ENCODE measurements at places on chromosomes 5 and 9. TPM values are rescaled to one million over a fixed set of nuclear protein-coding genes. Genes with fewer than 3 reads are reported as not detected.

Gene SHC3
- 12.7 TPM for total RNA-seq

DNA sequence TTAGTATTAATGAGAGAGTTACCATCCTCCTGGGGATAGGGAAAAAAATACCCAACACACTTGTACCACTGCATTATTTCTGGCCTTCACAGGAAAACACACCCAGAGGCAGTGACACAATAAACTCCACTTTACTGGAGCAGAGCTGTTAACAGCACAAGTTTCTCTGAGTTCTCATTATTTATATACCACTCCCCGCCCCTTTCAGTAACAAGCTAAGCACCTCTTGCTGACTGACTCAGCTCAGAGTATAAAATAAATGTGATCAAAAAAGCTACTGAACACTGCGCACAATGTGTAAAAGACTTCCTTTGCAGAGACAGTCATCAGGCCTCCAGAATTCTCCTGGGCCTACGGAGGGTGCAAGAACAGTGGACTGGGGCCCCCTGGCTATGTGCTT, 21.6 kb downstream of the KLF9 start:
- H3K4me1 ChIP-seq: peaks cover 19% of the 10 kb centered on the region
- no peaks in the 10 kb centered on the region for H3K27me3 ChIP-seq
- no peak for DNase-seq
- H3K4me3 ChIP-seq: no peak overlapping the region
- no peaks in the 10 kb centered on the region for H3K36me3 ChIP-seq

GRCh38 chr5:146076455-146076854, 28.9 kb downstream of the PLAC8L1 start:
- H3K27ac ChIP-seq: no peak overlapping the region
- H3K36me3 ChIP-seq: no peaks in the 10 kb centered on the region
- peaks cover 18% of the 10 kb centered on the region for H3K27me3 ChIP-seq
- no peaks in the 10 kb centered on the region for H3K4me1 ChIP-seq
- DNase-seq: no peak

Gene DBH
- total RNA-seq: 0.23 TPM

DNA sequence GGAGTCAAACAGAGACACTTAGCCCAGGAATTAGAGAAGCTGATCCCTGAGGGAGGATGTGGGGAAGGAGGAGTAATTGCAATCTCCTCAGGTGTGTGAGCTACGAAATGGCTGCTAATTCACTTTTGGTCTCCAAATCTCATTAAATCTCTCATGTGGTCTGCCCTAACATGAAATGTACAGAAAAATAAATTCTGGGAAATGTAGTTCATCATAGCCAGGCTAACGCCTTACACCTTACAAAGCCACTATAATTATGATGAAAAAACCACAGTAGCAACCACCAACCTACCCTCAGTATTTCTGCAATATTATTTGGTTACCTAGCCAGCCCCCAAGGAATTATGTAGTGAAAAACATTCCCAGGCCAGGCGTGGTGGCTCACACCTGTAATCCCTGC, 354.0 kb downstream of the TMEM167A start:
- H3K27ac ChIP-seq: no peak overlapping the region
- no peaks in the 10 kb centered on the region for H3K4me1 ChIP-seq

Gene ELL2
- 62.7 TPM for total RNA-seq

GRCh38 chr9:137157618-137158415, 12.0 kb downstream of the LRRC26 start:
- no peaks in the 10 kb centered on the region for H3K36me3 ChIP-seq
- no peak overlapping the region for H3K27ac ChIP-seq
- H3K4me1 ChIP-seq: peaks cover 2% of the 10 kb centered on the region
- no peak for DNase-seq
- H3K4me3 ChIP-seq: no peak overlapping the region

DNA sequence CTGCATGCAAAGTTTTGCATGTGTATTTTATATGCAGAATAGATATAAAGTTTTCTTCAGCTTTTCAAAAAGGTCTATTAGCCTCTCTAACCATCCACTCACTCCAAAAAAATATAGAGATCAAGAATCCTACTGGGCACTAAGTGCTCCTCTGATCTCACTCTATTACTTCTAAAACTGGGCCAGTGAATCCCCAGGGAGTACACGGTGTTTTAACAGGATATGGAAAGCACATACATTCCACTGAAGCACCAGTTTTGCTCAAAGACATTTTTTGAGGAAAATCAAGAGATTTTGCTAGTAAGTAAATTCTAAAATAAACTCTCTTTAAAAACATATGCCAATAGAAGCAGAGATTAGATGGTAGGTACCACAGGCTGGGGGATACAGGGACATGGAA, 95.2 kb downstream of the DEPDC1B start:
- H3K27ac ChIP-seq: no peak overlapping the region
- H3K27me3 ChIP-seq: no peaks in the 10 kb centered on the region
- DNase-seq: no peak
- no peaks in the 10 kb centered on the region for H3K4me1 ChIP-seq
- no peak overlapping the region for H3K4me3 ChIP-seq

DNA sequence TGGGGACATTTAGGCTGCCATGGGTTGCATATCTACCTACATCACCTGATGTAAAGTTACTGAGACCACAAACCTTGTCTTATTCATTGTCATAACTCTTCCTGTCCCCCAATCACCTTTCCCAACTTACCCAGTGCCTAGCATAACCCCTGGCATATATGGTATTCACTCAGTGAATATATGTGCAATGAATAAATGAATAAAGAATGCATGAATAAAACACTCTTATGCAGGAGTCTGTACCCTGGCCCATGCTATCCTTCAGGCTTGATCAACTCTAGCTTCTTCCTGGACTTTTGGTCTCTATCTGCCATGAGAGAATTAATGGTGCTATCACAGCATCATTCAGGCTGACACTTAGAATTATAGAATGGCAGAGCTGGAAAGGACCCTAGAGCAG, 285.2 kb downstream of the SMARCA2 start:
- H3K36me3 ChIP-seq: no peaks in the 10 kb centered on the region
- no peaks in the 10 kb centered on the region for H3K4me1 ChIP-seq
- H3K27me3 ChIP-seq: no peaks in the 10 kb centered on the region
- no peak for DNase-seq

- H3K27me3 ChIP-seq: no peaks in the 10 kb centered on the region
- no peaks in the 10 kb centered on the region for H3K4me1 ChIP-seq
- H3K36me3 ChIP-seq: no peaks in the 10 kb centered on the region
- H3K27ac ChIP-seq: no peak overlapping the region
Observed at GRCh38 chr5:147643142-147643541, 133.3 kb upstream of the DPYSL3 start.

GRCh38 chr5:159605585-159605984, 275.3 kb upstream of the IL12B start:
- H3K4me1 ChIP-seq: no peaks in the 10 kb centered on the region
- H3K4me3 ChIP-seq: no peak overlapping the region
- no peak overlapping the region for H3K27ac ChIP-seq
- H3K27me3 ChIP-seq: no peaks in the 10 kb centered on the region
- no peak for DNase-seq

- no peak for DNase-seq
- no peaks in the 10 kb centered on the region for H3K4me1 ChIP-seq
- H3K27me3 ChIP-seq: no peaks in the 10 kb centered on the region
- H3K27ac ChIP-seq: no peak overlapping the region
- H3K4me3 ChIP-seq: no peak overlapping the region
Observed at GRCh38 chr9:89940625-89941024, 335.8 kb downstream of the GADD45G start.

Gene FAXDC2
- total RNA-seq: 41.9 TPM

Gene SYK
- total RNA-seq: 91.8 TPM

GRCh38 chr9:120110520-120110919, 469.4 kb downstream of the CDK5RAP2 start:
- H3K27me3 ChIP-seq: no peaks in the 10 kb centered on the region
- H3K27ac ChIP-seq: no peak overlapping the region
- H3K4me3 ChIP-seq: no peak overlapping the region
- no peaks in the 10 kb centered on the region for H3K4me1 ChIP-seq
- H3K36me3 ChIP-seq: no peaks in the 10 kb centered on the region
- no peak for DNase-seq

DNA sequence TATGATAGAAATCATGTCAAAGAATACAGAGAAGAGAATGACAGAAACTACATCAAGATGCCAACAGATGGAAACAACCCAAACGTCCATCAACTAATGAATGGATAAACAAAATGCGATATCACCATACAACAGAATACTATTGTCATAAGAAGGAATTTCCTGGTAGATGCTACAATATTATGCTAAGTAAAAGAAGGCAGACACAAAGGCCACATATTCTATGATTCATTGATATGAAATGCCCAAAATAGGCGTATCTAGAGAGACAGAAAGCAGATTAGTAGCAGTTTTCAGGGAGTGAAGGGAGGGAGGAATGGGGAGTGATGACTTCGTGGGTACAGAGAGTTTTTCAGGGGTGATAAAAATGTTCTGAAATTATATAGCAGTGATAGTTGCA, 58.3 kb upstream of the AKNA start:
- H3K27me3 ChIP-seq: no peaks in the 10 kb centered on the region
- H3K36me3 ChIP-seq: no peaks in the 10 kb centered on the region
- no peak overlapping the region for H3K4me3 ChIP-seq
- no peak for DNase-seq
- no peak overlapping the region for H3K27ac ChIP-seq
- H3K4me1 ChIP-seq: no peaks in the 10 kb centered on the region

- no peak overlapping the region for H3K27ac ChIP-seq
- no peak overlapping the region for H3K4me3 ChIP-seq
- H3K4me1 ChIP-seq: no peaks in the 10 kb centered on the region
- no peaks in the 10 kb centered on the region for H3K27me3 ChIP-seq
- no peak for DNase-seq
- H3K36me3 ChIP-seq: no peaks in the 10 kb centered on the region
Observed at GRCh38 chr5:114883675-114884074, 286.0 kb downstream of the TRIM36 start.

DNA sequence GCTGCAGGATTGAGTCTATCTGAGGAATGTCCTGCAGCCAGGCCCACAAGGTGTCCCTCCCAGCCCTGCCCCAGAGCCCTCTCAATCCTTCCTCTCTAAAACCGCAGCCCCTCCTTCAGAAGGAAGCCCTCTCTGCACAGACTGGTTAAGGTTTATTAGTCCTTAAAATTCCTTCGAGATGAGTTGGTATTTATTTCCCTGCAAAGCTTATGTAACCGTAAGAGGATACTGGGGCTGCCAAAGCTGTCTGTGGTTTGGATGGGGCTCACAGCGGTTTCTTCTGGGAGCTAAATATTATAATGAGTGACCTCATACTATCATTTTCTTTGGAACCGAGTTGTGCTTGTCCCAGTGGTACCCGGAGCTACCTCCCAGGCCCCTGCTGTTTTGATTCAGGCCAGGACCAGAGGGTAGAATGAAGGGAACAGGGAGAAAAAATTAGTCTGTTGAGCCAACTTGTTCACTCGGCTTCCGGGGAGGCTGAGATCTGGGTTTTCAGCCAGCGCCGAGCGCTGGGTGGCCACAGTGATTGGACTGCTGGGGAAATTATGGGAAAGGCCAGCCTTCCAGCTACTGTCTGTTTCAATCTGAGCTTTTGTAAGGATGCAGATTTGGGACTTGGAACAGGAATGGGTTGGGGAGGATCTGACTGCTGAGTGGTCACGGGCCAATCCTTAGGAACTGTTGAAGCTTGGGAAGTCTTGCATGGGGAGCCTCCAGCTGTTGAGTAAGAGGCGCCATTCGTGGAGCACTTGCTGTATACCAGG, 107.5 kb downstream of the NDFIP1 start:
- DNase-seq: peak; percentile 76
- H3K4me1 ChIP-seq: peaks cover 13% of the 10 kb centered on the region
- H3K27me3 ChIP-seq: no peaks in the 10 kb centered on the region
- no peaks in the 10 kb centered on the region for H3K36me3 ChIP-seq
- H3K27ac ChIP-seq: peak overlapping the region; percentile 78

Gene RNF20
- 39.9 TPM for total RNA-seq

GRCh38 chr5:172356047-172356446, 72.5 kb upstream of the UBTD2 start:
- peaks cover 90% of the 10 kb centered on the region for H3K36me3 ChIP-seq
- no peak for DNase-seq
- H3K27ac ChIP-seq: no peak overlapping the region
- no peaks in the 10 kb centered on the region for H3K27me3 ChIP-seq
- H3K4me3 ChIP-seq: no peak overlapping the region

GRCh38 chr9:93119953-93120845, 13.9 kb downstream of the NINJ1 start:
- H3K36me3 ChIP-seq: peaks cover 46% of the 10 kb centered on the region
- H3K4me1 ChIP-seq: peaks cover 82% of the 10 kb centered on the region
- no peaks in the 10 kb centered on the region for H3K27me3 ChIP-seq
- peak overlapping the region; percentile 65 for H3K27ac ChIP-seq

GRCh38 chr9:8234316-8234715, 434.7 kb upstream of the DMAC1 start:
- no peak overlapping the region for H3K27ac ChIP-seq
- no peak overlapping the region for H3K4me3 ChIP-seq
- H3K27me3 ChIP-seq: no peaks in the 10 kb centered on the region
- DNase-seq: no peak

DNA sequence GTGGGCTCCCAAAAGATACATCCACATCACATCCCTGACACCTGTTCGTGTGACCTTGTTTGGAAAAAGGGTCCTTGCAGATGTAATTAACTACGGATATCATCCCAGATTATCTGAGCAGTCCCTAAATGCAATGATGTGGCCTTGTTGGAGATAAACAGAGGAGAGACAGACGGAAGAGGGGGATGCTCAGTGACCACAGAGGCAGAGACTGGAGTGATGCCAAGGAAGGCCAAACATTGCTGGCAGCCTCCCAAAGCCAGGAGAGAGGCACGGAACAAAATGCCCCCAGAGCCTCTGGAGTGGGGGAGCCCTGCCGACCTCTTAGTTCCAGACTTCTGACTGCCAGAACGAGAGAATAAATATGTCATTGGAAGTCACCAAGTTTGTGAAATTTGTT, 15.0 kb upstream of the VAV2 start:
- H3K36me3 ChIP-seq: no peaks in the 10 kb centered on the region
- no peak overlapping the region for H3K4me3 ChIP-seq
- no peak overlapping the region for H3K27ac ChIP-seq

Gene KCNN2
- total RNA-seq: 3.2 TPM
